ENCODE measurements at places on chromosomes 12 and 14.

DNA sequence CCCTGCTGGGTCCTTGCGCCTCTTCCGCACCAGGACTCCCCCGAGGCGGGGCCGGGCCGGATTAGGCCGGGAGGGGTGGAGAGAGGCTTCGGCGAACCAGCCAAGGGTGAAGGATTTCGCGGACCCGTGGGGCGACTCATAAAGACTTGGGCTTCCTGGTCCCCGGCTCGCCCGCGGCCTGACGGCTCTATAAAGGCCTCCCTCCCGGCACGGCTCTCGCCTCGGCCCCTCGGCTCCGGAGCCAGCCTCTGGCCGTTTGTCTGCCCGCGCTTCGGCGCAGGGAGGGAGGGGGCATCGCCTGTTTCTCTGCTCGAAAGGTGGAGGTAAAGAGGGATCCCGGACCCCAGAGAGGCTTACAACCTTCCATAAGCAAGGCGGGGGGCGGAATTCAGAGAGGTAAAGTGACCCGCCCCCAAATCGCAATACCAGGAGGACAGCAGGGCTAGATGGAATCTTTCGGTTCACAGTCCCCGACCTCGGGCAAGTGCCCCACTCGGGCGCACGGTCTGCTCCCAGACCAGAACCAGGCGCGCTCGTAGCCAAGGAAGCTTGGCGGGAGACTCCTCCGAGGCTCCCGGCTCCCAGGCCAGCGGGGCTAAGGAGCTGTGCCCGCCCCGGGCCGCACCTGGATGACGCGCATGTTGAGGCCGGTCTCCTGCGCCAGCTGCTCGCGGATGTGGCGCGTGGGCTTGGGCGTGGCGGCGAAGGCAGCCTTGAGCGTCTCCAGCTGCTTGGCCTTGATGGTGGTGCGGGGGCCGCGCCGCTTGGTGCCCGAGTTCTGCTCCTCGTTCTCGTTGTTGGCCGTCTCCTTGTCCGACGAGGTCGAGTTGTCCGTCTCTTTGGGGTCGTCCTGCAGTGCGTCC is 3.9 kb downstream of the LHX5 start:
- no peak for DNase-seq

DNA sequence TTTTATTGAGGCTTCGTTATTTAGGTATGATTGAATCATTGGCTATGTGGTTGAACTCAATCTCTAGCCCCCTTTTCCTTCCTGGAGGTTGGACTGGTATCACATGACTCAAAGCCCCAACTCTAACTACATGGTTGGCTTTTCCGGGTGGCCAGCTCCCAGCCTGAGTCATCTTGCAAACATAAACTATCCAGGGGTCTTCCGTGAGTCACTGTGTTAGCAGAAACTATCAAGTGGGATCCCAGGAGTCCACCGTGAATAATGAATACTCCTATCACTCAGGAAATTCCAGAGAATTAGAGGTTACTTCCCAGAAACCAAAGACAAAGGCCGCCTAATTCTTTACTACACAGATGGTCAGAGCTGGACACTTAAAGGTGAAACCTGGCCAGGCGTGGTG is 19.7 kb upstream of the PLEKHD1 start:
- DNase-seq = no peak

- no peak for DNase-seq
These were observed 700 bp downstream of the CNIH1 start for GRCh38 chr14:54440476-54440872.

GRCh38 chr12:66235626-66236281 is 46.7 kb downstream of the IRAK3 start:
- no peak for DNase-seq

GRCh38 chr12:131217024-131217586 is 263.4 kb downstream of the ADGRD1 start:
- DNase-seq = no peak

DNA sequence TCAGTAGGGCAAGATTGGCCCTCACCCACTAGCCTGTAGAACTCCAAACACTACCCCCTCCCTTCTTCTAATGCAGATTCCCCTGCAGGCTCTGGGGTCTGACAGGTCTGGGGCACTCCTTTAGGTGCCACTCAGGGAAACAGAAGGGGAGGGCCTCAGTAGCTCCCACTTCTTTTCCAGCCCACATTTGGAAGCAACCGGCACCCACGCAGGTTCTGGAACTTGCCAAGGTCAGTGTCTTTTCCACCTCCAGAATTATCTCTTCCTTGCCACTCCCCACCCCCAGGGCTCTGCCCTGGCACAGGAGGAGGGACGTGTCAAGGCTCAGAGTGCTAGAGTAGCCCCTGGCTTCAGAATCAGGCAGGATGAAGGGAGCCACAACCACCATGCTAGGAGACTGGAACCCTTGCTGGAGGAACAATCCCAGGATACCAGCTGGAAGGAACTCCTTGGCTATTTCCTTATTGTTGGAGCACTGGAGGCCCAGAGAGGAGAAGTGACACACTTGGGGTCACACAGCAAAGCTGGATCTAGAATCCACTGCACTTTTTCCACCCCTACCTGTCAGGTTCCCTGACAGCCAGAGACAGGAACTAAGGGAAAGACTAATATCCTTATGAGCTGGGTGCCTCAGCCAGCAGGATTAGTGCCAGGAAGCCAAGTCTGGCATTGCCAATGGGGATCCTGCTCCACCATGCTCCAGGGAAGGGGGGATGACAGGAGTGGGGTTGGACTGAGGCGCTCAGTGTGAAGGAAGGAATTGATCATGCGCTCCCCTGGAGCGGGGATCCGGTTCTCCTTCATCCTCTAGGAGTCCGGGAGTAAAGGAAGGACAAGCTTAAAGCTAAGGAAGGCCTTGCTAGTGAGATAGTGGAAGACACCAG is 1.8 kb upstream of the FIGNL2 start:
- no peak for DNase-seq

- DNase-seq = no peak
These were observed 475.7 kb downstream of the CCER1 start for GRCh38 chr12:90479237-90479636.

DNA sequence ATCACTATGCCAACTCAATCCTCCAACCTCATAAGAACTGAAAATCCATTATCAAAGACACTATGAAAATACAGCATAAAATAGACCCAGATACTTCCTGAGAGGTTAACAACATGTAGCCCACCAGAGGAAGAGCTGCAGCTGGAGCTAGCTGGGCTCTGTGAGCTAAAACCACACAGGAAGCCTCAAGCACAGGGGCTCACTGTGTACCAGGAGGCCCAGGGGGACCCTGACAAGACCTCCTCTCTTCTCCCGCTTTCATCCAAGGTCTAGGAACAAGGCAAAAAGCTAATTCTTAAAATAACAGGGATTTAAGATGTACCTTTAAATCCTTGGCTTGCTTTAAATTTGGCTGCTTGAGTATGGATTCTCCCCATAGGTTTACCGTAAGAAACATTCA is 53.6 kb downstream of the EIF2S3B start:
- no peak for DNase-seq

GRCh38 chr12:20364501-20364900 is 3.8 kb upstream of the PDE3A start:
- no peak for DNase-seq

GRCh38 chr12:666766-667308 is 3.6 kb upstream of the NINJ2 start:
- no peak for DNase-seq

DNA sequence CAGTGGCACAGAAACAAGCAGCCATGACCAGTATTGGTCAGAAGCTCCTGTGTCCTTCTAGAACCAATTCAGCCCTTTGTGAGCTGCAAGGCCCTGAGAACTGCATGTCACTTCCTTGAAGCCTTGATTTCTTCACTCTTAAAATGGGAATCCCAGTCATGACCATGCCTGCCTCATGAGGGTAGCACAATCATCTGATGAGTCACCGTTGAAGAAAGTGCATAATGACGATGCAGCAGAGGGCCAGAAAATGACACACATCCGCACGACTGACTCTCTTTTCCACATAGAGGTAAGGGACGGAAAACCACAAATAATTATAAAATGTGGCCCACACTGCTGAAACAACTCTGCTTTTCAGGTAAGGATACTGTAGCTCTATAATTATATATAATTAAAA is 777.4 kb downstream of the BCL11B start:
- DNase-seq = no peak

DNA sequence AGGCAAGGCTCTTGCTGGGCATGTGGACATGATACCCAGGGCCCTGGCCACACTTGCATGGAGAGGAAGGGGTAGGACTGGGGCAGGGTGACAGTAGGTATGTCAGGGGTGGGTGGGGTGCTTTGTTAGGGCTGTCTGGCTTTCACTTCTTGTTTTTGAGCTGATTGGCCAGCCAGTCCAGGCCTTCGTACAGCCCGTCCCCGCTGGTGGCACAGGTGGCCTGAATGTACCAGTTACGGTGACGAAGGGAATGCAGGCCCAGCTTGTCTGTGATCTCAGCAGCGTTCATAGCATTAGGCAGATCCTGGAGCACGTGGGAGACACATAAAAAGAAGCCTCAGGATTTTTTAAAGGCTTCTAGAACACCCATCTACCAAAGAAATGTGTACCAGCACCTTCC is 13.5 kb upstream of the FKBP11 start:
- no peak for DNase-seq

DNA sequence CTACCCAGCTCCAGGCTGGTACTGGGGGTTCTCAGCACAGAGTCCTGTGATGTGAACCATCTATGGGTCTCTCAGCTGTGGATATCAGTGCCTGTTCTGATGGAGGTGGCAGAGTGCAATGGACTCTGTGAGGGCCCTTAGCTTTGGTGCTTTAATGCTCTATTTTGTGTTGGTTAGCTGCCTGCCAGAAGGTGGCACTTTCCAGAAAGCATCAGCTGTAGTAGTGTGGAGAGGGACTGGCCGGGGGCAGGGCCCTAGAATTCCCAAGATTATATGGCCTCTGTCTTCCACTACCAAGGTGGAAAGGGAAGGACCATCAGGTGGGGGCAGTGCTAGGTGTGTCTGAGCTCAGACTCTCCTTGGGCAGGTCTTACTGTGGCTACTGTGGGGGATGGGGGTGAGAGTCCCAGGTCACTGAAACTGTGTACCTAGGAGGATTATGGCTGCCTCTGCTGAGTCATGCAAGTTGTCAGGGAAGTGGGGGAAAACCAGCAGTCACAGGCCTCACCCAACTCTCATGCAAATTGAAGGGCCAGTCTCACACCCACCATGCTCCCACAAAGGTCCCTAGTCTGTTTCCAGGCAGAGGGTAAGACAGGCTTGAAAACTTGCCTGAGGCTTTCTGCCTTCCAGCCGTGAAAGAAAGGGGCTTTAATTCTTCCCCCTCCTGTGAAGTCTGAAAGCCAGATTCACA is 878.1 kb downstream of the C12orf50 start:
- no peak for DNase-seq

DNA sequence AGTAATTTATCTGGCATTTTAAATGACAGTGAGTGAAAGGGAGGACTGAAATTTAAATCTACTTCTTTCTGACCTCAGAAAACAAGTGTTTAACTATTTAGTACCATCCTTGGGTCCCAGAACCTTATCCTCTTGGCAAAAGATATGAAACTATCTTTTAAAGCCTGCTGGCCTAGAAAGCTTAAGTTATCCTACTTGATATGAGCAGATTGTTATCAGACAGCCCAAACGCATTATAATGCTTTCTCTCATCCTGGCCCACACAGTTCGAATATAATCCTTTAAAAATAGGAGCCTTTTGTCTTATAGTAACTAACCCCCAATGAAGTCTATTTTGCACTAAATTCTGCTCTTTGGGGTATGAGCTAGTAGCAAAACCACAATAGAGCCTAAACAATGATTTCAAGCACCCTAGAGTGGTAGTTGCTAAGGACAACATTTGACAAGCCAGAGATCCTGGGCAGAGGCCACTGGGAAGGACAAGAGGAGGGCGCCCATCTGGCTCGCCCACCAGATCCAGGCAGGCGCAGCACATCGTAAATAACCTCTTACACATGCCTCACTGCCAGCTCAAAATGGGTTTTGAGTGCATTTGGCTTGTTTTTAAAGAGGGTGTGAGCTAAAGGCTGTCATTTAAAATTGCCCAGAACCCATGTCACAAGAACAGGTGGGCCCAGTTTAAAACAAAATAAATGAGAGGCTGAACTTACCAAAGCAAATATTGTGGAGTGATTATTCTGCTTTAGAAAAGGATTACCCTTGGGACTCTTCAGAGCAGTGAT is 37.7 kb upstream of the CRY1 start:
- DNase-seq = peak; percentile 9

DNA sequence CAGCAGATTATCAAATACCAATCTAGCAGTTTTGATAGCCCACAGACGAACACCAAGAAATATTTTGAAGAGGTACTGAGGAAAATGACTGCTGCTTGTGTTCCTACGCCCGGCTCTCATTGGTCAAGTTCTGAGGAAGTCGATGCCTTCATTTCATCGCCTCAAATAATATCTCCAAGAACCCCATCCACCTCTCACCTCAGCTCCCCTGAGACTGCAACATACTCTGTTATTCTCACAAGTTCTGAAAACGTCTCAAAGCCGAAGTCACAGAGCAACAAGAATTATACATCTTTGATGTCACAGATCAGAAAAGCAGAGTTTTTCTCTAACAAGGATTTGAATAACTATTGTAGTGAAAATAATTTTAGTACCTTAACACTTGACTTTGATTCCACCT is 55.5 kb upstream of the BCAT1 start:
- no peak for DNase-seq

DNA sequence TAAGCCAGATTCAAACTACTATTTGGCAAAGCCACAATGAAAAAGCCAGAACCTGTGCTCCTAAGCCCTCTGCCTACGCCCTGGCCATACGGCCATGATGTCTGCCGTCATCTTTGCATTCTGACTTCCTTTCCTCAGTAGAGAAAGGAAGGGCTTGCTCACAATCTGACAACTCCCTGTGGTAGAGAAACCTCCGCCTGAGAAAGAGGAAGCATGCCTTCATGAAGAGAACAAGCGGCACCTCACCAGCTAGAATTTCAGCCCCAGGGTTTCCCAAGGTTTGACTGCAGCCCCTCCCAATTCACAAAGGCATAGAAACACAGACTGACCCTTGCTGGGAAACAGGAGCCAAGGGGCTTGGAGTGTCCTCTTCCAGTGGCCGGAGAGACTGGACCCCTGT is 25.7 kb downstream of the TEP1 start:
- no peak for DNase-seq

GRCh38 chr14:92937051-92937937 is 14.3 kb downstream of the CHGA start:
- no peak for DNase-seq

DNA sequence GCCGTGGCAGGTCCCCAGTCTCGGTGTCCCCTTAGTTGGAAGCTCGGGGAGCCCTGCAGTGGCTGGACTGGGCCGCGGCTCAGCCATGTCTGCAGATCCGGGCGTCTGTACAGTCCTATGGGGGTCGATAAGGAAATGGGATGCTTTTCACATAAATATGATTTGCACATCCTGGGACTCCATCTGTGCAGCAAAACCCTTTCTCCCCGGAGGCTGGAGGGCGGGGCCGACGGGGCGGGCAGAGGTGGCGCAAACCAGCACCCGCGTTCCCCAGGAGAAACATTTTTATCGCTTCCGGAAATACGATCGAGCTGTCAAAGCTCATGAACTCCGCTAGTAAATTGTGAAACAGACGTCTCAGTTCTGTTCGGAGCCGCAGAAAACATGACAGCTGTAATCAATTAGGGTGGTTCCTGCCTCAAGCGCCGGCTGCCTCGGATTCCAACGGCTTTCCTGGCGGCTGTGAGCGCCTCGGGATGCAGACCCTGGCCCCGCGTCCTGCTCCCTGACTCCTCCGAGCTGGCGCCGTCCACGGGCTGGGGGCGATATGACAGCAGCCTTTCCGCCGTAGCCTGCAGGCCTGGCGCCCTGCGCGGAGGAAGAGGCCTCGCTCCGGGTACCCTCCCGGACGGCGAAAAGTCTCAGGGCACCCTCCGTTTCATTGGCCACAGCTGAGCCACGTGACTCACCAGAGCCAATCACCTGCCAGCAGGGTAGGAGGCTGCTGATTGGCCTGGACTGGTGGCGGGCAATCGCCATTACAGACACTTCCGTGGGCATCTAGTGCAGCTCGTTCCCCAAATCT is 23.0 kb downstream of the DIO3 start:
- DNase-seq = no peak

GRCh38 chr12:107594995-107595394 is 90.6 kb upstream of the PWP1 start:
- DNase-seq = no peak
